ENCODE measurements at places on chromosomes 16 and 17. TPM values are rescaled to one million over a fixed set of nuclear protein-coding genes. Genes with fewer than 3 reads are reported as not detected.

Gene C1QBP
- total RNA-seq = 207 TPM

Gene VMO1
- 0.74 TPM for total RNA-seq

Gene ACSM2A
- total RNA-seq = not detected

Gene C16orf46
- 0.37 TPM for total RNA-seq

Gene CD300LF
- not detected for total RNA-seq

All from smooth muscle cell of bladder (primary cell).